ENCODE measurements at places on chromosomes 2 and 18.

DNA sequence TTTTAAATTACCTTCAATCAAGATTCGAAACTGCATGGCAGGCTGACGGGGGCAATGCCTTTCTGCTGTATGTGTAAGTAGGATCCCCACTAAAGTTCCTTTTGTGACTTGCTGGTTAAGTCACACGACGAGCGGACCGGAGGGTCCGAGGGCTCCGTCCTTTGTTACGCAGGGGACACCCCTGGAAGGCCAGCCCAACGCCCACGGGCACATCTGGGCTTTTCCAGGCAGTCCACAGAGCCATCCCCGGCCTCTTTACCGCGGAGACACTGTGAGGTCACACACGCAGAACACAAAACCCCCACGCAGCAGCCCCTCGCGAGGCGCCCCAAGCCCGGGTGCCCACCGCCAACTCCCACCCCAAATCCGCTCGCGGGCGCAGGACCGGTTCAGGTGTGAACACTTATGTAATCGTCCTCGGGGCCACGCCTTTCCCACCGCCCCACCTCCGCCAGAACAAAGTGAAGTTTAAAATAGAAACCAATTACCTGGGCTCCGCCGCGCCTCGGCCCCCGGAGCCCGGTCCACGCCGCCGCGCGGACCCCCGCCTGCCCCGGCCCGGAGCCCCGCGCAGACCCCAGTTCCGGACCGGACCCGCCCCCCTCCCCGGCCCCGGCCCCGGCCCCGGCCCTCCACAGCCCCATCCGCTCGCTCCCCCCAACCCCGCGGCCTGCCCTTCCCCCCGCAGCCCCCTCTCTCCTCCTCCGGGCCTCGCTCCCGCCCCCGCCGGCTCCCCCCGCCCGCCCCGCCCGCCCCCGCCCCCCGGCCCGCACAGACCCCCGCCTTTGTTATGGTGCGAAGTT is 4.2 kb downstream of the ZNF516 start:
- DNase-seq, result no peak

DNA sequence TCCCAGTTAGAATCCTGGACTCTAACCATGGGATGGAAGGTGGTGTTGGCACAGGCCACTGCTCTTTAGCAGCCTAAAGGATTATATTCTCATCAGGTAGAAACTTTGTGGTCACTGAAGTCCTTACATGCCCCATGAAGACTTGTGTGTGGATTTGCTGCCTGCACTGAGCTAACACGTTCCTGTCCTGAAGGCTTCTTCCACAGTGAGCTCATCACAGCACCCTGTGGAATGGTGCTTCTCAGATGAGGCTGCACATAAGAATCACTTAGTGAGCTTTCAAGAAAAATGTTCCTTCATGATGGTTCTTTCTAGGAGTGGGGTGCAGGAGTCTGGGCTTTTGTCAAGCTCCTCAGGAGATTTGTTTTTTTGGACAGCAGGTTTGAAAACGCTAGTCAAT is 26.8 kb downstream of the STAMBP start:
- no peak for DNase-seq

- no peak for DNase-seq
Measured at GRCh38 chr2:121136323-121136722, 148.7 kb downstream of the TFCP2L1 start.

DNA sequence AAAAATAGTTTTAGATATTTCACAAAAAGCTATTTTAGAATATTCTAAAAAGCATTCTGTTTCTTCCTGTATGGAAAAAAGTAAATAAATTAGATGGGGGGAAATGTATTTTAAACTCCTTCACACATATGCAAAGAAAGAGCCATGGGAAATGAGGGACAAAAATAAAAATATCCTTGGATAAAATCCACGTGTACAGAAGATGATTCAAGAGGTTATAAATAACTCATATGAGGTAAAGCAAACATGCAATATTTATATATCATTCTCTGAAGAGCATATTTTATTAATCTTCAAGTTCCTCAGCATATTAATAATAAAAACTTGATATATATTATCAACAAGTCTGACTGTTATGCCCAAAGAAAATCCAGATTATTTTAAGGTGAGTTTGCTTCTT is 8.8 kb upstream of the GFPT1 start:
- no peak for DNase-seq

DNA sequence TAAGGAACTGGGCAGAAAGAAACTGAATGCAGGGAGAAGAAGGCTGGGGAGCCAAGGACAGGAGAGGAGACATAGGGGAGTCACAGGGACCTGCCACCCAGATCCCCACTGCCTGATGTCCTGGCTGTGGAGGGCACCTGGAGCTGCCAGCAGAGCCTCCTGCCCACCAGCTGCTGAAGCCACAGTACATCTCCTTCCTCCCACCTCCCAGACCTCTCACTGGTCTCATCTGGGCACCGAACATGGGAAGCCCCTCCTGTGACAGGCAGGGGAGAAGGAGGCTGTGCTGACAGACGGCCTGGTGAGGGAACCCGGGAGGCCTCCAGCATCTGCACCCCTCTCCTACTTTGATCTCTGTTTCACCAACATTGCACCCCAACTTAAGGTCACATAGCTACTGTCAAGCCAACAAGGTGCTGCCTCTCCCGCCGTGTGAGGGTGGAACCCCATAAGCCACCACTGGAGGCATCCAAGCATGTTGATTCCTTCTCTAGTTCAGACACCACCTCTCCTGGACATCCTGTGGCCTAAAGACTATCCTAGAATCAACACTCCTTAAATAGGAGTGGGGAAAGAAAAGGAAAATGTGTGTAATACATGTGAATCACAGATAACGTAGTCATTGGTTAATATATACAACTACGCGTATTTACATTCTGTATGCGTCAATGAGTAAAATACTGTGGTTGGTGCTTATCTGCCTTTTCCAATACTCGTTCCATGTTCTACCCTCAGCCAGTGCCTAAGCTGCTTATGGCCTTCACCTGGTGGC is 3.5 kb upstream of the RNPEPL1 start:
- DNase-seq, result no peak

DNA sequence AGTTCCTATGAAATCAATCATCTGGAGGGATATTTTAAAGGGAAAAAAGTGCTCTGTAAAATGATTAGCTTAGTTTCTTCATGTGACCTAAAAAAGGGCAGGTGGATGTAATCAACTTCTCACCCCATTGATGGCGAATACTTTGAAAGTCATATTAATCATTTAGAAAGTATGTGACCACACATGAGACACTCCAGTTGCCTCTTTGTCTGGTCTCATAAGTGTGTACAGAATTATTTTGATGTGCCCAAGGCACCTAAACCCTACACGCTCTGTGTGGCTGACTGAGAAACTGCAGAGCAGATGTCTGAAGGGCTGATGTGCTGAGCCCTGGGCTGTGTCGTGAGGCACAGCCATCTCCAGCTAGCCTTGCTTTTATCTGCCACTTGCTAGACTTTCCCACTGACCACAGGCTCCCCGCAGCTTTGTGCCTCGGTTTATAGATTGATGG is 26.9 kb downstream of the SGPP2 start:
- DNase-seq, result no peak

DNA sequence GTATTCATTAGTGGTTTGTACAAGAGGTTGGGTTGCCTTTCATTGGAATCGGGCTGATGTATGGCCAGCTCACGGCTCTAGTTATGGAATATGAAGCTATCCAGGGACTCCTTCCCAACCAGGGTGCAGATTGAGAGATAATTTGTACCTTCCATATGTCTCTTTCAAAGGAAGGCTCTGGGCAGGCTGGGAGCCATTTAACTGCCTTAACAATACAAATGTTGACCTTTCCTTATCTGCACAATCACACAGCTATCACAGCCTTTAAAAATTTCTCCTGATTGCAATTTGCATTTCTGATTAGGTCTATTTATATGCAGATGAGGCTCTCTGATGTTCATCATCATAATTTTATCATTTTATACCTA is 58.7 kb downstream of the MYO3B start:
- no peak for DNase-seq

DNA sequence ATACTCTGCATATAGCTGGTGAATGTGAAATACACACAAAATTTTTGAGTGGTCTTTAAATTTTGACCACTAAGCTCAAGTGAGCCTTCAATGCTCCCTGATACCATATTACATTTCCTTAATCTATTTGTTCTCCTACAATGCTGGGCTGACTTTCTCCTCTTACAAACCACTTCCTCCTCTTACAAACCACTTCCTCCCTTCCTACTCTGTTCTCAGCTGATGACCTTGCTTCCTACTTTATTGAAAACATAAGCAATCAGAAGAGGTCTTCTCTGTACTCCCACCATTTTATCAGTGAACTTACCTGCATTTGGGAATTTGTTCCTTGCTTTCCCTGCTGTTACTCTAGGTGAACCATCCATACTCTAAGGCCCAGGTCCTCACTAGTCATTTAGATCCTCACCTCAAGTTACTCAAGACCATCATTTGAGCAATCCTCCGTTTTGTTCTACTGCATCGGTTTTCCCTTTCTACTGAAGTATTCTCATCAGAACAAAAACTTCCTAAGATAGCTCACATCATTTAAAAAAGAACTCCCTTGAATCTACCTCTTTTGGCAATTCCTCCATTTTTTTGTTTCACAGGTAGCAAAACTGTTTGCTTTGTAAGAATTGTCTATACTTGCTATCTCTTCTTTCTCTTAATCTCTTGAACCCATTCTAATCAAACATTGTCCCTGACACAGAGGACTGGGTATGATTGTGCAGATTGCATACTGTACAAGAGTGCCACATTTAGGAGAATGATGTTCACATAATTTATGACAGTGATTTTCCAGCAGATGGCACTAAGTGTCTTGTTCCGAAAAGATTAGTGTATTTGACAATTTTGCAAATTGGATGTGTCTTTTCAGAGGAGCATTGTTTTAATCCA is 96.5 kb downstream of the EPB41L5 start:
- no peak for DNase-seq

DNA sequence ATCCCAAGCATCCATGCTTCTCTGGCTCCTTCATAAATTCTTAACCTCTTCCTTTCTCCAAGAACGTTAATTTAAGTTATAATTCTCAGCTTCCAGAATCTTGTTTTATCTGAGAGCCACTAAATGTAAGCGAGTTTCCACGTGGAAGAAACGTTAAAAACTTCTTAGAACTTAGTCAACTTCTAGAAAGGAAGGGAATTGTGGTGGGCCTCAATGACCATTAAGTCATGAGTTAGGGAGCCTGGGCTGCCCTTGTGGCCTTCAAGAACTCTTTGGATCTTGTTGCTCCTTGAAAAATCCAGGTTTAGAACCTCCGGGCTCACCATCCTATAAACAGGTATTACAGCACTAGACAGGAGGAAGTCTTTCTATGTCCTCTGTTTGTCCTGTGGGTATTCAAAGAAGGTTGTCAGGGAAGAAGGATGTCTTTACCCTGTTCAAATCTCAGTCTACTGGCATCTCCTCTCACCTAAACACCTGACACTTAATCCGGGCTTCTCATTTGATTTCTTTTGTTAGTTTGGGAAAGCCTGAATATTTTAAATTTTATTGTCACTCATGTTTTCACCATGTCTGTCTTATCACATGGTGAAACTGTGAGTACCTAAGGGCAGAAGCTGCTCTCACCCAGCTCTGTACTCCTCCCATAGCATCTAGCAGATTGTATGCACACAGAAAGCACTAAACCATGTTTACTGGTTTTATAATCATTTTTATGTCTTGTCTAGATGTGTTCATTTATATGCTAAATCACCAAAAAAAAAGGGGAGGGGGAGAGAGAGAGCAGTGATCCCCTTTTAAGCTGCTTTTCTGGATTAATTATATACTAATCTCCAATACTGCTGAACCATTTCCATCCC is 6.3 kb downstream of the RND3 start:
- DNase-seq, result no peak

DNA sequence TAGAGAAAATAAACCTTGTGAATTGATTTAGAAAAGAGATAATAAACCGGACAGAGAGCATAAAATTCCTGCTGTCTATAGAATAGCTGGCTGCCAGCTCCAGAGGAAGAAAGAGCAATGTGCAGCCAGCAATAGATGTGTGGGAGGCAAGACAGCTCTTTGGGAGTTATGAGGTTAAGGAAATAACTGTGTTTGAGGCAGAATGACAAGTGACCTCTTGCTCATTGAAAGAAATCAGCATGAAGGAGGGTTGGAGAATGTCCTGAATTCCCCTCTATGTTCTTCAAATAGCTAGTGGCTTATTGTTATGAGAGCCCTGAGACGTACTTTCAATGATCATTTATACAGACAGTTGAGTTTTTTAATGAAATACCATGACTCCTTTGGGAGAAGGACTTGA is 1009.9 kb upstream of the NXPH2 start:
- DNase-seq, result no peak

DNA sequence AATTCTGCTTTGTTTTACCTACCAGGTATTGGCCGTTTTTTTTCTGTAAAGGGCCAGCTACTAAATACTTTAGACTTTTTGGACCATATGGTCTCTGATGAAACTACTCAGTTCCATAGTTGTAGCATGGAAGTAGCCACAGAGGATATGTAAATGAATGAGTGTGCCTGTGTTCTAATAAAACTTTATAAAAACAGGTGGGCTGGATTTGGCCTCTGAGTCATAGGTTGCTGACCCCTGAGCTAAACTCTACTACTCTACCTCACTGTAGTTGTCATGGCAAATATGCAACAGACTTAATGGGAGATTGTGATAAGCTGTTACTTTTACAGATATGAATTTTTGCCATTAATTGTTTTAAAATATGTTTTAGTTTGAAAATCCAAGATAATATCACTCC is 19.7 kb downstream of the CLIP4 start:
- DNase-seq, result no peak

DNA sequence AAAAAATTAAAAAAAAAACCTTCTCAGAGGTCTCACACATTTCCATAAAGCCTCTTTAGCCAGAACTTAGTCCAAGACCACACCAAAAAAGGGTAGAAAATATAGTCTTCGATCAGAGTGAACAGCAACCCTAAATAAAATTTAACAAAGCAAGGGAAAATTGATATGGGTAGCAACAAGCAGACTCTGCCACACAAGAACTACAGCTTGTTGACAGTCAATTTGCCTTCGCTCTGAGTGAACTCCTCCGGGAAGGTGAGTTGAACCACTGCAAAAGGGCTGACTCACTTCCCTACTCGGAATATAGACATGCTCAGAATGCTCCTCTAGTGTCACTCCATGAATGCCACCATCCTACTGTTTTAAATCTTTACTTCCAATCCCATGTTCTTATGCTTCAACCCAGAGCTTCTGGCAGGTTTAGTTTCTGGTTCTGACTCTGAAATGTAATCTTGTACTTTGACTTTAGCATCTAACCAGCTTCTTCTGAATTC is 24.1 kb downstream of the GAD1 start:
- no peak for DNase-seq
